ENCODE measurements at places on chromosomes 6 and 20. TPM values are rescaled to one million over a fixed set of nuclear protein-coding genes. Genes with fewer than 3 reads are reported as not detected.

THBS2 gene
- polyA plus RNA-seq: 1.0 TPM

TBX18 gene
- not detected for polyA plus RNA-seq

CDS2 gene
- 70.8 TPM for polyA plus RNA-seq

CFAP206 gene
- polyA plus RNA-seq: 5.7 TPM

FABP7 gene
- polyA plus RNA-seq: 27.7 TPM

IMPG1 gene
- not detected for polyA plus RNA-seq

DEF6 gene
- 1.3 TPM for polyA plus RNA-seq

PHF3 gene
- polyA plus RNA-seq: 20.9 TPM

TMEM244 gene
- not detected for polyA plus RNA-seq

ZNF311 gene
- 4.7 TPM for polyA plus RNA-seq

ITPR3 gene
- polyA plus RNA-seq: 0.16 TPM

SLC22A3 gene
- polyA plus RNA-seq: not detected

SCUBE3 gene
- polyA plus RNA-seq: 7.3 TPM

POU5F1 gene
- not detected for polyA plus RNA-seq

IL20RA gene
- not detected for polyA plus RNA-seq

LY86 gene
- not detected for polyA plus RNA-seq

CTAGE9 gene
- not detected for polyA plus RNA-seq

CRIP3 gene
- polyA plus RNA-seq: 3.7 TPM

VIP gene
- polyA plus RNA-seq: not detected

NKAIN2 gene
- 28.4 TPM for polyA plus RNA-seq

SLC44A4 gene
- 0.46 TPM for polyA plus RNA-seq

KCNK5 gene
- not detected for polyA plus RNA-seq

SYNE1 gene
- 31.7 TPM for polyA plus RNA-seq

RAET1G gene
- polyA plus RNA-seq: not detected

ERVFRD-1 gene
- polyA plus RNA-seq: not detected

PRL gene
- not detected for polyA plus RNA-seq

PCK1 gene
- 0.24 TPM for polyA plus RNA-seq

TRAPPC3L gene
- not detected for polyA plus RNA-seq

ID4 gene
- polyA plus RNA-seq: 506 TPM

ARMH2 gene
- 0.73 TPM for polyA plus RNA-seq

RFX6 gene
- polyA plus RNA-seq: not detected

COL21A1 gene
- not detected for polyA plus RNA-seq

PIGU gene
- polyA plus RNA-seq: 43.0 TPM

NRN1 gene
- polyA plus RNA-seq: 4.4 TPM

CCND3 gene
- polyA plus RNA-seq: 15.7 TPM

FAM209B gene
- not detected for polyA plus RNA-seq

TEAD3 gene
- polyA plus RNA-seq: 0.10 TPM

TMEM200A gene
- polyA plus RNA-seq: 30.7 TPM

EYS gene
- 0.38 TPM for polyA plus RNA-seq
